Liver (tissue), 10 donors: ENCODE measurements at places on chromosomes 16 and 17. TPM values are rescaled to one million over a fixed set of nuclear protein-coding genes. Genes with fewer than 3 reads are reported as not detected.

- no peak for DNase-seq
These were observed 372.3 kb upstream of the ZFHX3 start for GRCh38 chr16:73420244-73420643.

- no peak for DNase-seq
These were observed 3.6 kb downstream of the CES5A start for GRCh38 chr16:55871411-55872038.

KRT31 gene
- not detected for total RNA-seq

GRCh38 chr17:44952946-44953475 is 5.4 kb upstream of the KIF18B start:
- DNase-seq = no peak

DNA sequence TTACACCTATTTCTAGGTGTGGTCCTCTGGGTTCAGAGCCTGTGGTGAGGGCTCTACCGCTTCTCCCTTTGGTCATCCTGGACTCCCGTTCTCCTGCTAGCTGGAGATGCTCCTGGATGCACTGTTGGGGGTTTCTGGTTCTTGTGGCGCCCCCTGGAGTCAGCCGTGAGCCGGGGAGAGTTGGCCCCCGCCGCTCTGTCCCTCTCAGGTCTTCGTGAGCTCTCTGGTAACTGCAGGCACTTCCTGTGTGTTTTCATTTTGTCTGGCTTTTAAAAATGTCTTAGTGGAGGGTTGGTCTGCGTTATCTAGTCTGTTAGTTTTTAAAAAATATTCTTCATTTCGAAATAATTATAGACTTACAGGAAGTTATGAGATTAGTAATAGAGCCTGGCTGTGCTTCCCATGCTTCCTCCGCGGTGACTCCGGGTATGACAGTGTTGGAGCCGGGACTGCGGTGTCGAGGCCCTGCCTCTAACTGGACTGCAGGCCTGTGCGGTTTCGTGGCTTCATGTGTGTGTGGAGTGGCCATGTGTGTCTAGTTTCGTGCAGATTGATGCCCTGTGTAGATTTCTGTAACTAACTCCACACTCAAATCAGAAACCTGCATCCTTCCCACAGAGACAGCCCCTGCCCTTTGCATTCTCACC is 78.0 kb upstream of the ZNF750 start:
- peak; percentile 62 for DNase-seq

DNA sequence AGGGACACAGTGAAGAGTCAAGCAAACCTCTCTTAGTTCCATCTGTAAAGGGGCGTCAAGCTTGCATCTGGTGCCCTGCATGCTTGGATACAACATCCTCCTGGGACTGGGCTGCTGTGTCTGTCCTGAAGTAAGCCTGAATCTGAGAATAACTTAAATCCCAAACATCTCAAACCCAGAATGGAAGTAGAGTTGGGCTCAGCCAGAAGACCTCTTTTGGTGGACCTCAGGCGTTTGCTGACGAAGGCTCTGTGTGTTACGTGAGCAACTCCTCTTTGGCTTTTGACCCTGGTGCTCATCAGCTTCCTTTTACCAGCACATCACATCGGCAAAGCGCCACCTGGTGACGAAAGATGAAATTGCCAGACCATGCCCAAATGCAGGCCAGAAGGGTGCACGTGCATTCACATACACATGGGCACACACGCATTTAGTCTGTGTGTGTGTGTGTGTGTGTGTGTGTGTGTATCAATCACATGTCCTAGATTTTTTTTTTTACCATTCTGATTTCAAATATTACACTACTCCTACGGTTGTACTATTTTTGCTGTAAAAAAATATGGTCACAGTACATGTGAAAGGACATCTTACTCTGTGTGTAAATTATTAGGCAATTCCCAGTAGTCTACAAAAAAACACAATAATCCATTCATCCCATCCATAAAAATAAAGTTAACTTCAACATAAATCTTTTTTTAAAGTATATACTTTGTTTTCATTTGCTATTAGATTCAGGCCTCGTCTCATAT is 41.1 kb upstream of the FOXJ1 start:
- peak; percentile 93 for DNase-seq

UMOD gene
- not detected for total RNA-seq

- no peak for DNase-seq
These were observed 542 bp downstream of the ZNF764 start for GRCh38 chr16:30557707-30557956.

DNA sequence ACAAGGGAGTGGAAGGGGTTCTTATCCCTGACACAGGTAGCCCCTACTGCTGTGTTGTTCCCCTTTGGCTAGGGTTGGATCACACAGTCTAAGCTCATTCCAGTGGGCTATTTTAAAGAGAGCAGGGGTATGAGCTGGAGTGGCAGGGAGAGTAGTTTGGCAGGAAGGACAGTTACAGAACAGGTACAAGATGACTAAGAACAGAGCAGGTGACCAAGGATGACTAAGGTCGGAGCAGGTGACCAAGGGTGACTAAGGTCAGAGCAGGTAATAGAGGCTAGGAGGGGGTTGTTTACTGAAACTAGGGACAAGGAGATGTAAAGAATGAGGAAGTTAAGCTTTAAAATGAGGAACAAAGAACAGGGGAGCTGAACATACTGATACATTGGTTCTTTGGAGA is 58.8 kb downstream of the UTP18 start:
- DNase-seq = no peak

DNA sequence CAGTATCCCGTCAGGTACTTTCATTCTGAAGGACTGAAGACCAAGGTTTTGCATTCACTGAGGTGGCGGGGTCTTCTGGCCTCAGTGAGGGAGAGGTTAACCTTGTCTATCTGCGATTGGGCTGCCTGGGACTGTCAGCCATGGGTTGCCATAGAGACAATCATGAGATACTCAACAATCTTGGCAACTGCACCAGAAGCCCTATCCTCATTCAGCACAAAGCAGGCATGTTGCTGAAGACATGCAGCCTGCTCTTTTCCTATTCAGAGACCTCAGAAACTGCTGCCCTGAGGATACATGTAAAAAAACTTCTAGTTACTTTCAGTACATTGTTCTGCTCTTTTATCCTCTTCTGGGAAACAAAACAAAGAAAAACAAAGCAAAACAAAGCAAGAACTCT is 146.3 kb upstream of the PIRT start:
- DNase-seq = no peak

GRCh38 chr16:75195811-75196790 is 10.9 kb downstream of the CTRB2 start:
- no peak for DNase-seq

MT1M gene
- 20.4 TPM for total RNA-seq
